Suprapubic skin (tissue), 4 donors: ENCODE measurements at places on chromosomes 4 and X. TPM values are rescaled to one million over a fixed set of nuclear protein-coding genes. Genes with fewer than 3 reads are reported as not detected.

DNA sequence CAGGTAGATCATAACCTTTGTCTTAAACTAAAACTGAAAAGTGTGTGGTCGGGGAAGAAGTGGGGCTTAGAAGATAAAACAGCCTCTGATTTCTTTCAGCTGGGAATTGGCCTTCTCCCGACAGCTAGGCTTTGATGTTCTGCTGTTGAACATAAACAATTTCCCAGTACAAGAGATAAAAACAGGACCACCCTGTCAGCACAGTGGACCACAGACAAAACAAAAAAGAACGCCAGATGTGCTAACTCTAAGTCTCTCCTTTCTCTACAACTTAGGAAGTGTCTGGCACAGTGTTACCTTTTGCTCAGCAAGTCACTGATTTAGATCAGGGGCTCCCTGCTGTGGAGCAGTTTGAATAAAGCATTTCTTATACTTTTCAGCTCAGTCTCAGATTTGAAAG lies 87.5 kb upstream of the UXT start:
- H3K4me3 ChIP-seq: no peak overlapping the region
- DNase-seq: no peak
- H3K27ac ChIP-seq: no peak overlapping the region
- no peaks in the 10 kb centered on the region for H3K27me3 ChIP-seq

- DNase-seq: no peak
- H3K27me3 ChIP-seq: no peaks in the 10 kb centered on the region
- no peak overlapping the region for H3K27ac ChIP-seq
- H3K4me3 ChIP-seq: no peak overlapping the region
Observed at GRCh38 chrX:143536176-143536575, 18.9 kb upstream of the SPANXN3 start.

The KDM6A gene
- total RNA-seq: 51.4 TPM

- no peak overlapping the region for H3K4me3 ChIP-seq
- no peak for DNase-seq
- H3K27ac ChIP-seq: no peak overlapping the region
- no peaks in the 10 kb centered on the region for H3K27me3 ChIP-seq
- no peaks in the 10 kb centered on the region for H3K36me3 ChIP-seq
Observed at GRCh38 chrX:19629541-19629940, 114.2 kb upstream of the MAP3K15 start.

The RNF212 gene
- 2.4 TPM for total RNA-seq

DNA sequence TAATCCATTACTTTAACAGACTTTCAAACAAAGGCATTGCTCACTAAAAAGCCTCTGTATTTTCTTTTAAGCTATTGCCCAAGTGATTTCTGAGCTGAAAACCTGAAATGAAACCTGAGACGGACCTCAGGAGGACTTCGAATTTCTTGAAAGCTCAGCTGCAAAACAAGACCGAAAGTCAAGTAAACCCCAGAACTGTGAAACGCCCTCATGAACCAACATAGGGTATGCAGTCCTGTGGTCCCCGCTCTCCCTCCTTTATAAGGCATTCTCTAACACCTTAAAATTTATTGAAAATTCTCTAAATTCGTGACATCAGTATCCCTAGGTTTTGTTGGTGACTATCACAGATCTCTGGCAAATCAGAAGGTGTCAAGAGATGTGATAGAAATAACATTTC lies 91.8 kb downstream of the SHISA3 start:
- no peak overlapping the region for H3K4me3 ChIP-seq
- DNase-seq: no peak
- H3K27me3 ChIP-seq: no peaks in the 10 kb centered on the region
- no peak overlapping the region for H3K27ac ChIP-seq
- H3K36me3 ChIP-seq: no peaks in the 10 kb centered on the region

The ADAM29 gene
- not detected for total RNA-seq

The ODAM gene
- total RNA-seq: not detected
